Femur (tissue), 1 donor: ENCODE measurements at places on chromosomes 7 and 10.

GRCh38 chr10:95539560-95540284 is 21.4 kb downstream of the SORBS1 start:
- no peak for DNase-seq

- DNase-seq = no peak
Measured at GRCh38 chr7:92768501-92769393, 67.6 kb downstream of the CDK6 start.

- no peak for DNase-seq
Measured at GRCh38 chr10:2938869-2939268, 128.5 kb upstream of the PFKP start.

DNA sequence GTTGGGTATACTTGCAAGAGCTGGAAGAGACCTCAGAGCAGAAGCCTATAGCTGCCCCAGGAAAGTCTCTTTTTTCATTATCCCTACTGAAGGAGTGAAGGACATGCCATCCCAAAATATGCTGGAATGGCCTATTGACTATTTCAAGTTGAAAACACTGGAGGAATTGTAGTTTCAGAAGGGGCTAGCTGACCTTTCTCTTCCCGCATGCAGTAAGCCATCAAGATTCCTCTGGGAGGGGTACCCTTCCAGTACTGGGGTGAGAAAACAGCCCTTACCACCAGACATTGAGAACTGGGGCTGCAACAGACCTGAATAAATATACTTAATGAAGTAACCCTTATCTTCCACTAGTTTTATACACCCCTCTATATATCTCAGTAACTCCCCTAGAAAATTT is 41.7 kb downstream of the CHCHD3 start:
- DNase-seq = no peak

- DNase-seq = no peak
Measured at GRCh38 chr7:158108646-158109293, 478.9 kb downstream of the PTPRN2 start.

GRCh38 chr10:19652750-19653149 is 163.5 kb upstream of the PLXDC2 start:
- no peak for DNase-seq

DNA sequence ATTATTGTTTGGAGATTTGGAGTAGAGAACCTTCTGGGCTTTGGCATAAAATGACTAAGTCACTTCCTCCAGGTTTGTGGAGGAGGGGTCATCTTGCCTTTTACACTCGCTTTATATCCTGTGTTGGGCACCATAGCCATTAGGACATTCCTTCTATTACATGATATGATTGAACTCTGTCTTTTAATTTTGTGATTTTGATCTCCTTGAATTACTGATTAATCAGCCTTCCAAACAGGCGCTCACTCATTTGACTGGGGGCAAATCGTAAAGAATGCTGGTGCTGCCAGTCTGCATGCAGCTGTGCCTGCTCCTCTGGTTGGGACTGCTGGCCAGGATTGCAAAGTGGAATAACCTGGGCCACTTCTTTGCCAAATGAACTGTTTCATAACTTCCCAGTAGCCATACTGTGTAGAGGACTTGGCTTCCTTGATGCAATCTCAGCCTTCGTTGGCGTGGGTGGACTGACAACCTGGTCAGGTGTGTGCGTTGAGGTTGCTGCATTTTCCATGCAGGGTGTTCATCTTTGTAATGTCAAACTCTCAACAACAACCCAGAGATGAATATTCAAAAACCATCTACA is 65.9 kb upstream of the RAB11FIP2 start:
- no peak for DNase-seq

DNA sequence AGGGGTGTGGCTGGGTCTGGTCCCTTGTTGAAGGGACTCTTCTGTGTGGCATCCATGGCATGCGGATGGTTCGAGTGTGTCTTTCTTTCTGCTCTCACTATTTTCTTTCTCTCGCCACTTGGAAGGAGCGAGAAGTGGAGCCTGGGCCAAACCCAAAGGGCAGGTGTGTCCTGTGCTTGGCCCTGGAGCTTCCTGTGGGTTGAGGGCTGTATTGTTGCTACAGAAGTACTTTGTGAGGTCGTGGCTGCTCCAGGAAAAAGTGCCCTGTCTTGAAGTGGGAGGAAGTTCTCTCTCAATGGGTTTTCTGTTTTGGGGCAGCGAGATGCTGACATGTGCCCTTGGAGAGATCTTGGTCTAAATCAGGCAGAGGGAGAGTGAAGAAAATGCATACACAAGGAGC is 72.0 kb downstream of the DOCK1 start:
- DNase-seq = no peak

DNA sequence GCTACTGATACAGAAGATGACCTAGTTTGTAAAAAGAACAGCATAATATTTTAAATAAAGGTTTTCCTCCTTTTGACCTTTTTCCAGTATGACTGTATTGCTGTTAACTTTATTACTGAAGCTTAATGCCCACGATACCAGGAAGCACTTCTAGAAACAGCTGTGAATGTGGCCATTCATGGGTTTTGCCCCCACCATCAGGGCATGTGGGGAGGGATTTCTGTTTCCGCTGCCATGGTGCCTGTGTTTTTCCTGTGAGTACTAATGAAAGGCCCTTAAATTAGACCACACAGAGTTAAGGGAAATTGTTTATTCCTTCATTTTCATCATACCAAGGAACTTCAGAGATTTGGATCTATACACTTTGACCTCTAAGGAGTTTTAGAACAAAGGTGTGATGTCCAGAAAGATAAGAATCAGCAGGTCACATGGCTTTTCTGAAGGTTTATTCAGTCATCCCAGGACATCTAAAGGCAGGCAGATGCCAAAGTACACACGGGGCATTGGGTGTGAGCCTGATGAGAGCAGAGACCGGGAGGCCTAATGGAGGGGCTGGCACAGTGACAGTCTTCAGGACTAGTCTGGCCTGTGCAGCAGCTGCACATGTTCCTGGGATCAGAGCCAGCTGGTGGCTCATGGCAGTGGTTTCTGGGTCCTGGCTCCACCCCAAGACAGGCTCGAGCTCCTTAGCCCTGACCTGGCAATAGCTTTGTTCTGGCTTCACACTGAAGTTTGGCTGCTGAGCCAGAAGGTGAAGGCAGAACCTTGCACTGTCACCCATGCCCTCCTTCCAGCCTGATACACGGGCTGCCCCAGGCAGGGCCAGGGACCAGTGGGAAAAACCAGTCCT is 190.9 kb downstream of the REEP3 start:
- peak; percentile 91 for DNase-seq
